ENCODE measurements at places on chromosomes 2 and 18.

GRCh38 chr2:43368483-43369385 lies 142.3 kb upstream of the ZFP36L2 start:
- no peak for DNase-seq

- DNase-seq = no peak
Observed at GRCh38 chr2:174772472-174772801, 8.2 kb upstream of the CHRNA1 start.

GRCh38 chr18:10017043-10017442 lies 103.2 kb downstream of the VAPA start:
- no peak for DNase-seq

GRCh38 chr2:191618046-191618780 lies 59.7 kb upstream of the NABP1 start:
- DNase-seq = no peak

- peak; percentile 76 for DNase-seq
Observed at GRCh38 chr2:54558188-54559005, 102.3 kb downstream of the SPTBN1 start.
